ENCODE measurements at places on chromosomes 6 and 20. TPM values are rescaled to one million over a fixed set of nuclear protein-coding genes. Genes with fewer than 3 reads are reported as not detected.

DNA sequence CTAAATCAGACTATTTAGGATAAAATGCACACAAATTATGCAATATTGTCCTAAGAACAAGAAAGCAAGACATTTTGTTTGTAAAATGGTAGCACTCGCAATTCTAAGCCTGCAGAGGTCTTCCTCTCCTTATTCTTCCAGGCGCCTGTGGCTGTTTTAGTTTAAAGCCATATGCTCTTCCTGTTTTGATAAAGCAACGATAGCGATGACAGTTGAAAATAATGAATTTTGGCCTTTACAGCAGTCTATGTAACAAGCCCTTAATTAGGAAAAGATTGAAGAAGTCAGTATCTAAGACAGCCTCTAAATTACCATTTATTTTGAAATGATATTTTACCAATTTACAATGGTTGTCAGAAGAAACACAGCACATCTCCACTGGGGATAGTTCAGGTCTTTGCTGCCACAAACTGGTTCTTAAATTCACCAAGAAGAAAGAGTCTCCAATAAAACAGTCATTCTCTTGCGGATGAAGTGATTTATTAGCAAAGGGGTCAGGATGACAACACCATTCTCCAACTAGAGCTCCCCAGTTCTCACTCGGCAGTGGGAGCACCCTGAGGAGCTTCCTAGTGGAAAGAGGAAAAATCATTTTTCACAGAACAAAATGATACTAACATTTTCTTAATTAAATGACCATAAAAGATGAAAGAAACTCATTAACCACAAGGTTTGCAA, 21.4 kb downstream of the UBE3D start:
- no peak for DNase-seq

The VGLL2 gene
- total RNA-seq, result 38.1 TPM

The BTN1A1 gene
- not detected for total RNA-seq

The ZBTB46 gene
- total RNA-seq, result 17.4 TPM

DNA sequence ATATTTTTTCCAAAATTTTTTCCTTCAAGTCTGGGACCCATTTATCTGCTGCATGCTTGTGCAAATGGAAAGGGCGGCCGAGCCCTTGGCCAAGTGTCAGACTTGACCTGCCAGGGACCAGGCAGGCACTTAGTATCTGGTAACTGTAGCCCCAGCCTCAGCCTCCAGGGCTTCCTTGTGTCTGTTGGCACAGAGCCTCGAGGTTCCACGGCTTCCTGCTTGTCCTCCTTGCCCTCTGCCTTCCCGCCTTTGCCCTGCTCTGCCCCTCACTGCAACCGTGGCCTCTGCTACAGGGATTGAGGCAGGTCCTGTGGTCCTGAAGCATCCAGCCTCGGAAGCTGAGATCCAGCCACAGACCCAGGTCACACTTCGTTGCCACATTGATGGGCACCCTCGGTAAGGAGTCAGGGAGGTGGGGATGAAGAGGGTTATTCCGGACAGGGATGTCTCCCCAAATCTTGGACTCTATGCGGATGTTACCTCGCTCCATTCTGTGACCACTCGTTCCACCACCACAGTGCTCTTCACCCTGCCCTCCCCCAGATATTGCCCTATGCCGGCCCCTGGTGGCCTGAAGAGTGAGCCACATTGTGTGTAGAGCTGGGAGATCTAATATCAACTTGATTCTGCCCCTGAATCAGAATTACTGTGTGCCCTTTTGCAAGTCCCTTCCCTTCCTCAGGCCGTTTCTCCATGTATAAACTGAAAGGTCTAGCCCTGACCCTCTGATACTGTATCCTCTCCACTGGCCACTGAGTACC, 41.5 kb upstream of the SRF start:
- no peak for DNase-seq

GRCh38 chr6:163793011-163793983, 378.8 kb downstream of the QKI start:
- no peak for DNase-seq

- DNase-seq, result no peak
Measured at GRCh38 chr20:49272654-49273053, 5.2 kb downstream of the ZNFX1 start.

The TBX18 gene
- total RNA-seq, result 4.6 TPM

DNA sequence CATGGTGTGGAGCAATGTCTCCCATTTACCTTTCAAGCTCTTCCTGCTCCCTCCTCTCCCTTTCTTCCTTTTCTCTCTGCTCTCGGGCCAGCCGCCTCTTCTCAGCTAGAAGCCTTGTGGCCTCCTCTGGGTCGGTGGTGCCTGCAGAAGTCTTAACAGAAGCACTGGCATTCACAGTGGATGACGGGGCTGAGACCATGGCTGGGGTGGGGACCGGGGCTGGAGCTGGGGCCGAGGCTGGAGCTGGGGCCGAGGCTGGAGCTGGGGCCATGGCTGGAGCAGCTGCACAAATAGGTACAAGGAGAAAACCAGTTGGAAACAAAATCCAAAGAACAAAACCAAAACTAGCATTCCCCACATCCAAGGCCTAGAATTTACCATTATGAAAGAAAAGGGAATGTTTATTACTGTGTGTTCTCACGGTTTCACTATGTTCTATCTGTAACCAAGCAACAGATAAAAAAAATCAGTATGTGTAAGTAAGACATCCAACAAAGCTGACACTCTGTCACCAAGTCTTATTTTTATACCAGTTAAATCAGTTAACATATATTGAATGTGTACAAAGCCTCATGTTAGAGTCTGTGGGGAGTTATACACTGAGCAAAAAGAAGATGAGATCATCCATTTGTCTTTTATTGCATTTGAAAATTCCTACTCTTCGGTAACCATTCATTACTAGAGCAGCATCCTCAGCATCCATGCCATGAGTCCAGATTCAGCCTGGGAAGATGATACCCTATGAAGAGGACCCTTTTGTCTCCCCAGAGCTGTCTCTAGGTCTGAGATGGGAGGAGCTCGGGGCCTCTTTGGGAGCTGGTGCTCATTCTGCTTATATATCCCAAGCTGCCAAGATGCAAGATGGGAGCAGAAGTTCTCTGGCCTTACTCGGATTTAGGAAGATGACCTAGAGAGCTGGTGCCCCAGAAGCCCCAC, 73.0 kb upstream of the BCLAF1 start:
- no peak for DNase-seq

DNA sequence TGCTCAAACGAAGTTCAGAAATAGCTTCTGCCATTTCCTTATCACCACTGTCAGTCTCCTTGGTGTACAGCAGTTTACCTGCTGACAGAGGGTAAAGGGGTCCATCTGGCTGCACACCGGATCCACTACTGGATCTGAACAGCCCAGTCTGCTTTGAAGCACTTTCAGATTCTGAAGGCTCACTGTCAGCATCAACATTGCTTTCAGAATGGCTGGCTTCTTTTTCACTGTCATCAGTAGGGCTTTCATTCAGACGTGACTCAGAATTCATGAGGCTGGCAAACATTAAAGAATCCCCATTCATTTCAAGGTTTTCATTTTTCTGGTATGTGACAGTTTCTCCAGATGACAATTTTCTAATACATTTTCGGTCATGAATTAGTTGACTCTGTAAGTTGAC, 21.0 kb upstream of the PNISR start:
- DNase-seq, result no peak

- no peak for DNase-seq
Measured at GRCh38 chr20:35571555-35571954, 29.7 kb downstream of the ERGIC3 start.

The C6orf15 gene
- not detected for total RNA-seq

- no peak for DNase-seq
Measured at GRCh38 chr6:125940247-125941041, 16.1 kb upstream of the HINT3 start.

GRCh38 chr6:25171301-25171700, 107.9 kb upstream of the CARMIL1 start:
- no peak for DNase-seq

GRCh38 chr6:142857233-142857761, 87.7 kb downstream of the HIVEP2 start:
- DNase-seq, result no peak

GRCh38 chr20:14333721-14334120, 3.7 kb downstream of the FLRT3 start:
- no peak for DNase-seq

The KHDC1L gene
- total RNA-seq, result not detected

GRCh38 chr6:106107043-106107613, 21.0 kb downstream of the PRDM1 start:
- no peak for DNase-seq

GRCh38 chr6:53496797-53497375, 48.0 kb downstream of the GCLC start:
- no peak for DNase-seq

GRCh38 chr20:50893620-50894019, 37.6 kb downstream of the ADNP start:
- DNase-seq, result no peak

DNA sequence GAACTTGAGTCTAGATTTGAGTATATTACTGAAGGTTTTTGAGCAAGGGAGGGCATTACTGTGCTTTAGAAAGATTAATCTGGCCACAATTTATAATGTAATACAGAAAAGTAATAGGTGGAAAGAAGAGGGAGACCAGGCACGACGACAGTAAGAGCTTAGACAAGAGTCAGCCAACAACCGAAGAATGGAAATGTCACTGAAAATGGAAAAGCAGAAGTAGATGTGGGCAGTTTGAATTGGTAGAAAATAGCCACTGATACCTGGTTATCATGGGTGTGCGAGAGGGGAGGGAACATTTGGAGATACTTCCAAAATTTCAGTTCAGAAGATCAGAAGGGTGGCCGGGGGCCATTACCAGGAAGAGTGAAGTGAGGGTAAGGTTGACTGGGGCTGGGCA, 339.1 kb downstream of the UTRN start:
- no peak for DNase-seq

DNA sequence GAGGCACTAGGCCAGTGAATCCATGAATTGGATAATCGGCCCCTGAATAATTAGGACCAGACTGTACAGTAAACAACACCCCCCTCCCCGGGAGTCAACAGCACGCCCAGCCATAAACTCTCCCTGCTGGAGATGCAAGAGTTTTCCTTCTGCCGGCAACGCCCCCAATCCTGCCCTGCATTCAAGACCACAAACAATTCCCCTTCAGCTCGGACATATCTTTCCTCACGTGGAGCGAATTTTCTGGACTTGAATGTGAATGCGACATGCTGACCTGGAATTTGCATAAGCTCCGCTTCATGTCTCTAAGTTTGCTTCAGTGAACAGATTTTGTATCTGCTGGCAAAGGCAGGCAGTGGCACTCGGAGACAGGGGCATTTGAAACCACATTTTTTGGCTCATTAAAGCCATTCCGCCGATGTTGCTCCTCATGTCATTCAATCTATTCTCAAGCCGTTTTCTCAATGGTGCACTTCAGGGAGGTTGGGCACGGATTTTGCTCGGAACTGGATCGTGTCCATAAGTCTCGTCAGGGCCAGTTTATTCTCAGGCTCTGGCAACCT, 38.0 kb upstream of the GMPR start:
- DNase-seq, result no peak

DNA sequence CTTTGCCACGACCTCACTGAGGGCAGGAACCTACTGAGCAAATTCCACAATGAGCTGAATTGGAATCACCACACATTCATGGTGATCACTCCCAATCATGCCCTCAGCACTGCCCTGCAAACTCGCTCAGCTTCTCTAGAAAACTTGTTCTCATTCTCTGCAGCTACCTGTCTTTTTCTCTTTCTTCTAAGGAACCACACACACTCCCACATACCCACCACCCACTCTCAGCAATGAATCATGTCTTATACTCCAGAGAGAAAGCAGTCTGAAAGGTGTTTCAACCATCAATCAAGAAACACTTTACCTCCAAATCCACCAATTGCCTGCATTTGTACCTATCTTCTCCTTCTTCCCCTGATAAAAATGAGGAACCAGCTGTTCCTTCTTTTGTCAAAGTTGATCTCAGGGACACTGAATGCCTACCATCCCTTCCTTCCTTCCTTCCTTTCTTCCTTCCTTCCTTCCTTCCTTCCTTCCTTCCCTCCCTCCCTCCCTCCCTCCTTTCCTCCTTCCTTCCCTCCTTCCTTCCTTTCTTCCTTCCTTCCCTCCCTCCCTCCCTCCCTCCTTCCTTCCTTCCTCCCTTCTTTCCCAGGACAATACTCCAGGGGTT, 84.6 kb upstream of the SGK1 start:
- no peak for DNase-seq

The OPRL1 gene
- total RNA-seq, result 0.48 TPM

The CALHM5 gene
- total RNA-seq, result 1.7 TPM

The MRPS18A gene
- 38.4 TPM for total RNA-seq

The GSTA2 gene
- not detected for total RNA-seq

The MICB gene
- 1.9 TPM for total RNA-seq

The KCNK5 gene
- total RNA-seq, result 0.19 TPM

DNA sequence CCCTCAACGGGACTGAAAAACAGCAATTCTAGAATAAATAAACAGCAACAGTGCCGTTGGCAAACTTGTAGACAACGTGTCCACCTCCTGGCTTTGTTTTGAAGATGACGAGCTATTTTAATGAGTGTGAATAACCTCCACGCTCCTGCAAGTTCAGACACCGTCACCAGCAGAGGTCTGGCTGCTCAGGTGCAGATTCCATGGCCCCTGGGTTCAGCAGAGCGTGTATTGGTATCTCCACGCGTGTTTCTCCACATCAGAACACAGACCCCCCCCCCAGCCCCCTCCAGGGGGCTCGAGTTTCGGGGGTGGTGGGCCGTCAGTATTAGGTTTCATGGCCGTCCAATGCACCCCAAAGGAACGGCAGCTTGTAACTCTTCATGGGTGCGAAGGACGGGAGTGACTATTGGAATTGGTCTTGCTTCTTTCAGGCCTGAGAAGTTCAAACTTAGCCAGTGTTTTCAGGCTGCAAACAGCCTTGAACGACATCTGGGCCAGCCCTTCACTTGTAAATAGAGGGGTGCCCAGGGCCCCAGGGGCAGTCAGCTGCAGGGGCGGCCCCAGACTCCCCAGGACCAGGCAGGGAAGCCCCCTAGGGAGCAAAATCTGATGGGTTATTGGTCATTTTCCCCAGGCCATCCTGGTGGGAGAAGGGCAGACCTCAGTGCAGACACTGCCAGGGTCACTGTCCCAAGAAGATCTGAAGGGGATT, 308.6 kb downstream of the TAF4 start:
- no peak for DNase-seq

GRCh38 chr20:4375881-4376280, 345.8 kb upstream of the PRND start:
- no peak for DNase-seq

GRCh38 chr20:58898629-58899408, 46.3 kb downstream of the GNAS start:
- no peak for DNase-seq

The FHL5 gene
- total RNA-seq, result 4.4 TPM

The GHRH gene
- total RNA-seq, result not detected
